ENCODE measurements at places on chromosomes 3 and 15. TPM values are rescaled to one million over a fixed set of nuclear protein-coding genes. Genes with fewer than 3 reads are reported as not detected.

The IFT57 gene
- 39.5 TPM for total RNA-seq

The KNG1 gene
- not detected for total RNA-seq

The MEGF11 gene
- 0.51 TPM for total RNA-seq

The BNC1 gene
- not detected for total RNA-seq

The EPHA3 gene
- not detected for total RNA-seq

- no peak for DNase-seq
Observed at GRCh38 chr3:158671821-158672214, 630 bp downstream of the LXN start.

- DNase-seq, result peak; percentile 95
Observed at GRCh38 chr3:128435058-128435457, 31.6 kb downstream of the DNAJB8 start.

DNA sequence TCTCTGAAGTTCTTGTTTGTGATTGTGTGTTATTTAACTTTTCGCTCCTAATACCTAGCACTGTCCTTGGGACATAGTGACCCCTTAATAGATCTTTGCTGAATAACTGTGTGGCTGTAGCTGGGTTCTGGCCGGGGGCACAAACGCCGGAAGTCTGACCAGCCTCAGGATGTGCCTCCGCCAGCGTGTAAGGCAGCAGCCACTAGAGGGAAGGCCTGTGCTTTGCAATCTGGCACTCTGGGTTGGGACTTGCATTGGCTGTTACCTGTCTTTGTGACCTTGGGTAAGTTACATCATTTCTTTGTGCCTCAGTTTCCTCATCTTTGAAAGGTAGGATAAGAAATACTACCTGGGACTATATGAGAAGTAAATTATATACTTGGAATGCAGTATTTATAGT, 158.7 kb downstream of the GHSR start:
- no peak for DNase-seq

DNA sequence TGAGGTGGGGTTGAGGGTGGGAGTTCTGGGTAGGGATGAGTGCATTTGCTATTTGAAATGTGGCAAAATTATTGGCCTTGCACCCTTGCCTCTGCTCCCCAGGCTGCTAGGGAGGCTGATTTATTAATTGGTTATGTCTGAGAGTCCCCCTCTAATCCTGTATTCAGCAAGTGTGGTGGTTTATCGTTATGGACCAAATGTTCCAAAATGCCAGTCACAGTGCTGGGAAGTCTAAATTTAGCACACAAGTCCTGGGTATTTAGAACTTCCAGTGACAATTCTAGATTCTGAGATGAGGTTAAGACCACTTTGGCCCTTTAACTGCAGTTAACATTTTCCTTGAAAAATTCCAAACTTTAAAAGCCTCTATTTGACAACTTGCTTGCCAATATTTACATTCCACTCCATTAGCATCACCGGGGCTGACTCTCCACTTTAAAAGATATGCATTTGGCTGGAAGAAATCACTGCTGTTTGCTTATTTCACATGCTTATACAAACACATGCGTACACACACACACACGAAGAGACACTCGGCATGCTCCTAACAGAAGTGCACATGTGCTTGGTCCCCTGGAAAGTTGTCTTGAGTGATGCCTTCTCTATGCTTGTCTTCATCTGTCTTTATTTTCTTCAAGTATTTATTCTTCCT, 247.7 kb downstream of the IL20RB start:
- no peak for DNase-seq

- no peak for DNase-seq
Observed at GRCh38 chr3:146796078-146796477, 190.9 kb upstream of the PLSCR5 start.

- no peak for DNase-seq
Observed at GRCh38 chr3:129070086-129070885, 9.7 kb downstream of the GP9 start.
